ENCODE measurements at places on chromosomes 5 and 9.
A peak's percentile ranks its signal among the peaks of the same experiment; 100 is the strongest.

DNA sequence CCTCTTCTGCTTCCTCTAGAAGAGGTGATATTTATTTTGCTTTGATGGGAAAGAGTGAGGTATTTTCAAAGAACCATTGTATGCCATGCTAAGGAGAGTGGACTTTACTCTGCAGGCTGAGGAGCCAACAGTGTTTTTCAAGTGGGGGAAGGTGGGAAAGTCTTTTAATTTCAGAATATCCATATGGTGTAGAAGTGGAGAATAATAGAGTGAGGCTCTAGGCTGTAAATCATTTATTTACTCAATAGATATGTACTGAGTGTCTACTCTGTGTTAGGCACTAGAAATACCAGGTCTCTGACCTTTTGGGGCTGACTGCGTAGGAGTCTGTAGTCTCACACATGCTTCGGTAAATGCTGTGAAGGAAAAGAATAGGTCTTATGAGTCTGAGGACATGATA is 30.7 kb upstream of the TENT2 start:
- no peak for DNase-seq

DNA sequence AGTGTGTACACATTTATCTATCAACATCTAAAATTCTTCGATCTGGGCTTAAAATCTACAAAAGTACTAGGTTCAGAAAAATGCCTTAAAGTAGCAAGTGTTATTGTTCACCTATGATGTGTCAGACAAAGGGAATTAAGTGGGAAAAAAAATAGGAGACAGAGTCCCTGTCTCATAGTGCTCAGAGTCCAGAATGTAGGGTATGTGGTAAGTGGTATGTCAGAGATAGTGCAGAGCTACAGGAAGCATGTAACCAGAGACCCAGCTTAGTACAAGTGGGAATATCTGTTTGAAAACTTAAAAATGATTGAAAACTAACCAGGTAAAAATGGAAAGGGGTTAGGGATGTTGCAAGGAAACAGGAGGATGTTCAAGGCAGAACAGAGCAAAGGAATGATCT is 482.8 kb downstream of the ELAVL2 start:
- DNase-seq: no peak

DNA sequence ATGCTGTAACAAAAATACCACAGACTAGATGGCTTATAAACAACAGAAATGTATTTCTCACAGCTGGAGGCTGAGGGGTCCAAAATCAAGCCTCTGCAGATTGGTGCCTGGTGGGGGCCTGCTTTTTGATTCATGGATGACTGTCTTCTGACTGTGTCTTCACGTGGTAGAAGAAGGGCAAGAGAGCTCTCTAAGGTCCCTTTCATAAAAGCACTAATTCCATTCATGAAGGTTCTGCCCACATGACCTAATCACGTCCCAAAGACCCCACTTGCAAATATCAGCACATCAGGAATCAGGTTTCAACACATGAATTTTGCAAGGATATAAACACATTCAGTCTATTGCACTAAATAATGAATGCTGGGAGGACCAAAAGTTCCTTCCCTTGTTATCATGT is 278.4 kb downstream of the MARCHF11 start:
- no peak for DNase-seq

DNA sequence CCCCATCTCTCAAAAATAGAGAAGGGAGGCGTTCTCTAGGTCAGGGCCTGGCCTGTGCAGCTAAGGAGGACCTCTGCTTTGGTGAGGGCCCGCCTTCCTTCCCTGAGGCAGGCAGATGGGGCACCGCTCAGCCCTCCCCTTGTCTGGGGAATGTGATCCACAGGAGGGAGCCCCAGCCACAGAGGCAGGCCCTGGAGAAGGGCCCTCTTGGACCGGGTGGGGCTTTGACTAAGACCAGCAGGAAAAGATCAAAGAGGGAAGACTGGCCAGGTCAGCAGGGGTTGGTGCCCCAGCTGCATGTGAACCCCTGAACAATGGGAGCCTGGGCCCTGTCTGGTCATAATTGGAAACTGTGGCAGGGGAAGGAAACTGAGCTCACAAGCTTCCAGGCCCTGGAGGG is 21.9 kb downstream of the PTPA start:
- no peak for DNase-seq

DNA sequence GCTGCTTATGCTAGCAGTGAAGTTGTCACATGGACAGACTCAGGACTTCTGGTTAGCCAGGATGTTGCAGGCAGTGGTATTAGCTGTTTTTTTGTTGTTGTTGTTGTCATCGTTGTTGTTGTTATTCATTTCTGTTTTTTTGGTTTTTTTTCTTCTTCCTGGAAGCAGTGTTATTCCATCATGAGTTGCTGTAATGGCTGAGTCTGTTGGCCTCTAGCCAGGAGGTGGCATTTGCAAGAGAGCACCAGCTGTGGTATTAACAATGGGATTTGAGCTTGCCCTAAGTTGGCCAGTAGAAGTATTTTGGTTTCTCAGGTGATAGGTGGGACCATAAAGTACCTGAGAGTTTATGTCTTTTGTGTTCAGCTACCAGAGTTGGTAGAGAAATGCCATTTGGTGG is 561.1 kb downstream of the KCTD16 start:
- no peak for DNase-seq

GRCh38 chr9:73038089-73038509 is 85.2 kb upstream of the ALDH1A1 start:
- no peak for DNase-seq

DNA sequence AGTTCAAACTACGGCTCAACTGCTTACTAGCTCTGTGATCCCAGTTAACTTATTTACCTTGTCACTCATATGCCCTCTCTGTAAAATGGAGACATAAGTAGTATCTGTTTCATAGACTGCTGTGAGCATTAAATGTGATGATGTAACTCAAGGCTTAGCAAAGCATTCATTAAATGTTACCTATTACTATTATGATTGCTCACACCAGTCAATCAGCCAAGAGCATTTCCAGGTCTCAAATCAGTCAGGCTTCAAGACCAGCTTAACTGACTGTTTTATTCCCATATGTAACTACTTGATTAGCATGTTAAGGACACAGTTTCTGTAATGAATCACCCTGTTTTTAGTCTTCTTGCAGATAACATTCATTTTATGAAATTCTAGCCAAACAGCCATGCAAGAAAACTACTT is 413.3 kb downstream of the MLLT3 start:
- no peak for DNase-seq

GRCh38 chr9:4939118-4939561 is 45.9 kb upstream of the JAK2 start:
- no peak for DNase-seq

GRCh38 chr9:95731876-95732275 is 143.6 kb upstream of the ERCC6L2 start:
- DNase-seq: no peak

DNA sequence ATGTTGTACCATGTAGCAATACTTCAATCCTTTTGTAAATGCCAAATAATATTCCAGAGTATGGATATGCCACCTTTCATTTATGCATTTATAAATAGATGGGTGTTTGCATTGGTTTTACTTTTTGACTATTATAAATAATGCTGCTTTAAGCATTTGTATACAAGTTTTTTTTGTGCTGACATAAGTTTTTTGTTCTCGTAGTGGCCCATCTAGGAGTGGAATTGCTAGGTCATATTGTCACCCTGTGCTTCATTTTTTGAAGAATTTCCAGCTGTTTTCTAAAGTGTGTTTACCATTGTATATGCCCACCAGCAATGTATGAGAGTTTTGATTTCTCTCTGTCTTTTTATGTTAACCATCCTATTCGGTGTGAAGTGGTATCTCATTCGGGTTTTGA is 6.9 kb downstream of the ADGRV1 start:
- no peak for DNase-seq

DNA sequence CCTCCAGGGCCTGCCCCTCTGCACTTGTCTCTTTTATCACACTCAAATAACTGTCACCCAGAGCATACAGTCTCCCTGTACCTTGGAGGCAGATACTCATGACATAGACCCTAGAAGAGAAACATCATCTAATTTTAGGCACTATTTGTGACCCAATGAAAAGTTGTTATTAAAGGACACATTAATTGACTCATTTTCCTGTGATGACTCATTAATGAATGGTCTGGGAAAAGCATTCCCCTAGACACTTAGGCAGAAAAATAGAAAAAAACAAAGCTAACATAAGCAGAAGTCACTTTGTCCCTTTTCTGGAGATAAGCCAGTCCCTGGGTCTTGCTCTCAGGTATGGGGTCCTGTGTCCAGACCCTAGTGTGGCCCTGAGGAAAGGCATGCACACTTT is 15.0 kb downstream of the TRPC7 start:
- no peak for DNase-seq

GRCh38 chr5:66169534-66169933 is 25.4 kb downstream of the SREK1 start:
- DNase-seq: peak; percentile 68

GRCh38 chr5:179455320-179455719 is 95.0 kb upstream of the RUFY1 start:
- DNase-seq: no peak

DNA sequence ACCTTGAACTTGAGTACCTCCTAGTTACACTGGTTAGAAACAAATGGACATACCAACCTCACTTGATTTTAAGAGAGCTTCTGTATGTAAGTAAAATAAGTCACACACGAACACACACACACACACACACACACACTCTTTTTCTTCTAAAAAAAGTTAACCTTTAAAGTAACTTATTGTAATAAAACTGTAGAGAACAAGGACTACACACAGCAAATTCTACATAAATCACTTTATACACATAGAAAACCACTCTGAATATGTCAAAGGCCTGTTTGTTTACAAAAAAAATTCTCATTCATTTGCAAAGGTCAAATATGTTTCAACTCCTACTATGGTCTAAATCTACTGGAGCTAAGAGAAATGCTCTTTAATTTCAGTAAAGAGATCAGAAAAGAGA is 29.1 kb downstream of the GIN1 start:
- DNase-seq: no peak

Data from RCC 7860 (cell line).